ENCODE measurements at places on chromosomes 16 and 17.

DNA sequence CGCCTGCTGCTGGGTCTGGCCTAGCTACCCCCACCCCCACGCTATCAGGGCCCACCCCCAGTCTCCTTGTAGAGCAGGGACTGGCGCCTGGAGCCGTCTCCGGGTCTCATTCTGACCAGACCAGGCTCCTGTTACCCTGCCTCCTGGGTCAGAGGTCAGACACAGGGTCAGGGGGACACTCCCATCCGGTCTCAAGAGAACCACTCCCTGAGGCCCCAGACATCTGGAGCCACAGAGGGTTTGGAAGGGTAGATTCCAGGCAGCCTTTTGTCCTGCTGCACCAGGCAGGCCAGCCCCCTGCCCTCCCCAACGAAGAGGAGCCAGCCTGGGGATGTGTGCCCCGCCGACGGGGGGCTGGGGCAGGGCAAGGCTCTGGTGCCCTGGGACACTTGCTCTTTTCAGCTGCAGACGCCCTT is 944 bp upstream of the WFIKKN1 start:
- DNase-seq, result no peak

GRCh38 chr17:69723741-69724140 is 309.2 kb downstream of the MAP2K6 start:
- DNase-seq, result no peak

- no peak for DNase-seq
Measured at GRCh38 chr17:8696906-8697305, 47.7 kb downstream of the CCDC42 start.

- no peak for DNase-seq
Measured at GRCh38 chr17:205817-206216, 24.4 kb upstream of the DOC2B start.

DNA sequence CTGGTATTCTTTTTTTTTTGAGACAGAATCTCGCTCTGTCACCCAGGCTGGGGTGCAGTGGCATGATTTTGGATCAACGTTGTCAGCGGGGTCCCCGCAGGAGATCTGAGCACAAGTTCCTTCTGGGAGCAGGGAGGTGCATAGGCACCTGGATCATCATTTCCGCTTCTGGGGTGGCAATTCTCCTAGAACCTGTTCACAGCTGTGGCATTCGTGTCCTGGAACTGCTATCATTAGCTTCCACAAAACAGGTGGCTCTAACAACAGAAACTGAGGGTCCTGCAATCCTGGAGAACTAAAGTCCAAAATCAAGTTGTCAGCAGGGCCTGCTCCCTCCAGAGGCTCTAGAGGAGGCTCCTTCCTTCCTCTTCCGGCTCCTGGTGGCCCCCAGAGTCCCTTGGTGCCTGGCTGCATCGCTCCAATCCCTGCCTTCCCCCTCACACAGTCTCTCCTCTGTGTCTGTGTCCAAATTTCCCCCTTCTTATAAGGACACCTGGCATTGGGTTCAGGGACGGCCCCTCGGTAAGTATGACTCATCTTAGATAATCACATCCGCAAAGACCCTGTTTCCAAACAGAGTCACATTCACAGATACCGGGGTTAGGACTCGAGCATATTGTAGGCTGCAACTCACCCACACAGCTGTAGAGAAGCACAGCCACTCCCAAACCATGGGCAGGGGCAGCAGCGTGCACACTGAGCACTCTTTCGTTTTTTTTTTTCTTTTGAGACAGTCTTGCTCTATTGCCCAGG is 43.5 kb upstream of the KLHDC4 start:
- peak; percentile 27 for DNase-seq

DNA sequence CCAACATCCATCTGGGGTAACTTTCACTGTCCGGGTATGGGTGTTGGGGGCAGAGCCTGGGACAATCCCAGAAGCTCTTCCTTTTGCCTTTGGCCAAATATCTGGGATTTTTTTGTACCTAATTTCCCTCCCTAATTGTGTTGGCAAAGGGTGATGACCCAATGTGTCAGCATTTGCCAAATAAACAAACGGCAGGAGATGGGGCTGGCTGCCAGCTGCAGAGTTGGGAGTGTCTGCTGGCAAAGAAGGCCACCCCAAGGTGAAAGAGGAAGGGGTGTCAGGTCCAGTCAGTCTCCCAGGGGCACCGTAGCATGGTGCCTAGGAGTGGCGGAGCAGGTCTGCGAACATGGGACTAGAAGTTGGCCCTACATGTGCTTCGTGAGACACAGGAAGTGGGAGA is 73.0 kb downstream of the SLC6A2 start:
- DNase-seq, result no peak

GRCh38 chr17:73533781-73534180 is 110.5 kb downstream of the SDK2 start:
- no peak for DNase-seq

DNA sequence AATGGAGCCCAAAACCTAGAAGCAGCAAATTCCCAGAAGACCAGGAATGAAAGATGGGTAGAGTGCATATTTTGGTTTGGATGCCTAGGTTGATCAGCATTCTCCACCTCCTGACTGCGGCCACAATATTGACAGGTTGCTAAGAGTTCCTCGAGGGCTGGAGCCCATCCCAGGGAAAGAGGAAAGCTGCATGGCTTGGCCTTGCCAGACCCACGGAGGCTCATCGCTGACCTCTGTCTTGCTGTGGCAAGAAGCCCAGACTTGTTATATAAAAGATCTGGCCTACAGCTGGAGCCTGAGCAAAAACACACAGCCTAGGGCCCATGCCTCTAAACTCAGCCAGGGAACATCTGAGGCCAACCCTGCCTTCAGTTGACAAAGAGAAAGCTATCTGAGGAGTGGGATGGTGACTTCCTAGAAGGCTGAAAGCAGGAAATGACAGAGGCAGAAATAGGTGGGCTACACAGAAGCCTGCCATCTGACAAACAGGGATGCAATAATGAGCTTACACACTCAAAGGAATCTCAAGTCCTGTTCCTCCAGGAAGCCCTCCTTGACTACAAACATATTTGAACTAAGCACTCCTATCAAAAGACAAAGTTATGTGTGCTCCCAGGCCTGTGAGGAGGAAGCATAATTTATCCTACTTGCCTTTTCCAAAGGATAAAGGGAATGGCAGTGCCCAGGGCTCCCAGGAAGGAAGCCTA is 22.5 kb upstream of the SLC35B1 start:
- DNase-seq, result no peak

- DNase-seq, result peak; percentile 27
Measured at GRCh38 chr16:57735755-57736418, at the start of gene KATNB1. Gene KATNB1 (plus strand): TSS chr16:57735770. CDS start chr16:57737244, 1,474 bp downstream.

DNA sequence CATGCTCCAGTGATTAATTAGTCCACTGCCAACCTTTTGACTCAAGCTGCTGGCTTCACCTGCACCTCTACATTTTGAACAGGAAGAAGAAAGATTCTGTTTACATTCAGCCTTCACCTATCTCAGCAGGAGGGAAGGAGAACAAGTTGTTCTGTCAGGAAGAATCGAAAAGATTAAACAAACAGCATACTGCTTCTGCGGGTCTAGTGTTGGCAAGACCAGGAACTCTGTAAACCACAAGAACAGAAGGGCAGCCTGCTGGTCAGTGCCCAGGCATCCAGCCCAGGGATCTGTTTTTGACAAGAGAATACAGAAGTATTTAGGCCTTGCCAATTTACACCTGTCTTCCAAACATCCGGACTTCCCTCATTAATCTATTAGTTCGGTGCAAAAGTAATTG is 189.7 kb downstream of the CHD9NB start:
- DNase-seq, result no peak

- no peak for DNase-seq
Measured at GRCh38 chr16:51327001-51327400, 175.9 kb upstream of the SALL1 start.

DNA sequence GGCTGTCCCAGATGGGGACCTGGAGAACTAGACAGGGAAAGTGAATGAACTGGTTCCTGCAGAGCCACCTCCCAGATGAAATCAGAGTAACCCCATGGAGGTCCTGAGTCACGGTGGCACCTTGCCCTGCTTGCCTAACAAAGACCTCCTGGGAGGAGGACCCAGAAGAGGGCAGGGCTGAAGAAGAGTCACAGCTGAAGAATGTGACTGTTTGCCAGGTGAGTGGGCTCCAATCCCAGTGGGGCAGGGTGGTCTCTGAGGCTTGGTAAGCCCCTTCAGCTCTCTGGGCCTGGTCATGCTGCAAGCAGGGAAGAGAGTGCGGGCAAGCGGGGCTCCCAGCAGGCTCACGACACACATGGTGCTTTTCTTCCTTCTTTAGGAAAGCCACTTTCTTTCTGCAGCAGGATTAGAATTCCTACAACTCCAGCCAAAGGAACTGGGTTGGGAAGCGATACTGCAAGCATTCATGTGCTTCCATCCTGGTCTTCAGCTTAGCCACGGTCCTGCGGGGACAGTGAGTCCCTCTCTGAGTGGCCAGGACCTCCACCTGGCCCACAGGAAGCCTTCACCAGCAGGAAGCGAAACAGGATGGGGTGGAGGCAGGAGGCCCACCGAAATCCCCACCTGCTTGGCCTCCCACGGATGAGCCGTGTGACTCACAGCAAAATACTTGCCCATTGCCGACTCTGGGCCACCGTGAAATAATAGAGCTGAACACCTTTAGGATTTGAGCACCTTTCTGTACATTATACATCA is 4.3 kb downstream of the C16orf74 start:
- no peak for DNase-seq

DNA sequence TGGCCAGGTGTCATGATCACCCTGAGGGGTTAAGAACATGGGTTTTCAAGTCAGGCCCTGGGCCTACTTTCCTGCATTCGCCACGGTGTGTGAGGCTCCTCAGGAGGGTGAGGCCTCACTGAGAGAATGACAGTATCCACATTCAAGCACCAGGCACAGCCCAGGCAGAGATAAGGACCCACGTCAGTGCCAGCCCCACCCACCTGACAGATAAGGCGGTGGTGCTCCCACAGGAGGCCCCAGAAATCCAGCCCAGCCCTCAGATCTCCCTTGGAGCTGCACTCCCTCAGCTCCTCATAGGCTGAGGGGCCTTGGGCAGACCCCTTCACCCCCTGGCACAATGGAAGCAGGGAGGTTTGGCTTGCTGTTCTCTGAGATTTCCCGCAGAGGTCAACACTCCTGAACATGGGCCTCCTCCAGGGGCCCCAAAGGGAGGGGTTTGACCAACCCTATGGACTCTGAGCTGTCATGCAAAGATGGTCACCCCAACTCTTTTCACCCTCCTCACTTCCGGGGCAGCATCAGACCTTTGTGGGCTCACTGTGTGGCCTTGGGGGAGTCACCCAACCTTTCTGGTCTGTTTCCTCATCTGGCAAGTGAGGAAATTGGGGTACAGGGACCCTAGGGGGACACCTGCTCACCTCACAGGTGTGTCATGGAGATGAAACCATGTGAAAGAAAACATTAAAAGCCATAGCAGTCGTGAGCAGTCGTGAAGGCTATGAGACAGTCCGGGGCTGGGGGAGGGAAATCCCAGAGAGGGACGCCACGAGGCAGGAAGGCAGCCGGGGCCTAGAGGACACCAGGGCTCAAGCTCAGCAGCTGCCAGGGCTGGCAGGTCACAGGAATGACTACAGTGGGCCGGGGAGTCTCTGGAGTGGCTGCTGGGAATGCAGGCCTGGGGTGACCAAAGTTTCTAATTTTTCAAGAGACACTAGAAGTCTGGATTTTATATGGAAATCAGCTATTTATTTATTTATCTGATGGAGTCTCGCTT is 15.4 kb downstream of the PLLP start:
- DNase-seq, result peak; percentile 33

GRCh38 chr17:16364625-16365024 is 11.4 kb upstream of the CENPV start:
- no peak for DNase-seq

GRCh38 chr17:10061111-10061845 is 137.1 kb downstream of the GAS7 start:
- DNase-seq, result no peak

DNA sequence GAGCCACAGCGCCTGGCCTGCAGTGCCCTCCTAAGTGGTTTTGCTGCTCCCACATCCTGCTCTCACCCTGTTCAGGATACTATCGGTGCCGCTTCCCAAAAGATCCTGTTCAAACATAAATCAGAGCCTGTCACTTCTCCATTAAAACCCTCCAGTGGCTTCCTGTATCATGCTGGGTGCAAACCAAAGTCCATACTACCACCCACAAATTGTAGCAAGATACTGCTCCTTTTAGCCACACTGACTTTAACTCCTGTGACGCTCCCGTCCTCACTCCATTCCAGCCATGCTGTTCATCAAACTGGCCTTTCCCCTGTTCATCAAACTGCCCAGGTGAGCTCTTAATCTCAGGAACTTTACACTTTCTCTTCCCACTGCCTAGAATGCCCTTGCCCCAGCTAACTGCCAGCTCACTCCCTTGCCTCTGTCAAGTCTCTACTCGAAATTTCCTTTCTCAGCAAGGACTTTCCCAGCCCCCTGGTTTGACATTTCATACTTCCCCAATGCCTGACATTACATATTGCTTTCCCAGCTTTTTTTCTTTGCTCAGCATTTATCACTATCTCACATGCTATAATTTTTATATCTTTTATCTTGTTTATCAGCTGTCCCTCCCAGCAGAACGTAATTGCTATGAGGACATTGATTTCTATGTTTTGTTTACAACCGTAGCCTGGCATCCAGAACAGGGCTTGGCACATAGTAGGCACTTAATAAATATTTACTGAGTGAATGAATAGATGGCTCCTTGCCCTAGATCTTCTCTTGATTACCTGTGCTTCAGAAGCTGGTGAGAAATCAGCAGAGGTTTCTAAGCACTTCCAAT is 44.3 kb upstream of the SMURF2 start:
- no peak for DNase-seq

GRCh38 chr17:40024901-40025300 is 9.7 kb downstream of the CSF3 start:
- DNase-seq, result no peak

DNA sequence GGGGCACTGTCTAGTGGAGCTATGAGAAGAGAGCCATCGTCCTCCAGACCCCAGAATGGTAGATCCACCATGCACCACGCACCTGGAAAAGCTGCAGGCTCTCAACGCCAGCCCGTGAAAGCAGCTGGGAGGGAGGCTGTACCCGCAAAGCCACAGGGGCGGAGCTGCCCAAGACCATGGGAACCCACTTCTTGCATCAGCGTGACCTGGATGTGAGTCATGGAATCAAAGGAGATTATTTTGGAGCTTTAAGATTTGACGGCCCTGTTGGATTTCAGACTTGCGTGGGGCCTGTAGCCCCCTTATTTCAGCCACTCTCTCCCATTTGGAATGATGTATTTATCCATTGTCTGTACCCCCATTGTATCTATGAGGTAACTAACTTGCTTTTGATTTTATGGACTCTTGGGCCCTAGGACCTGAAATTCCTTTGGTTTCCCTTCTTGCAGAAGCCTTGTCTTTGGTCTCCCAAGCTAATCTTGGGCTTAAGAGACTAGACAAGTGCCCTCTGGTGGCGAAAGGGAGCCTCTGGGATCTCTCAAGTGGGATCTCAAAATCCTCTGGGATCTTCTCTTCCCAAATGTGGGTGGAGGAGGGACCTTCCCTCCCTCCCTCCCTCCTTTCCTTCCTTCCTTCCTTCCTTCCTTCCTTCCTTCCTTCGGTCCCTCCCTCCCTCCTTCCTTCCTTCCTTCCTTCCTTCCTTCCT is 58.2 kb upstream of the HAPSTR1 start:
- no peak for DNase-seq

Data from activated CD4-positive, alpha-beta T cell treated with anti-CD3 and anti-CD28 coated beads for 36 hours (primary cell).